ENCODE measurements at places on chromosomes 5 and 9.

GRCh38 chr9:128495296-128495695, 9.2 kb upstream of the GLE1 start:
- DNase-seq: no peak

DNA sequence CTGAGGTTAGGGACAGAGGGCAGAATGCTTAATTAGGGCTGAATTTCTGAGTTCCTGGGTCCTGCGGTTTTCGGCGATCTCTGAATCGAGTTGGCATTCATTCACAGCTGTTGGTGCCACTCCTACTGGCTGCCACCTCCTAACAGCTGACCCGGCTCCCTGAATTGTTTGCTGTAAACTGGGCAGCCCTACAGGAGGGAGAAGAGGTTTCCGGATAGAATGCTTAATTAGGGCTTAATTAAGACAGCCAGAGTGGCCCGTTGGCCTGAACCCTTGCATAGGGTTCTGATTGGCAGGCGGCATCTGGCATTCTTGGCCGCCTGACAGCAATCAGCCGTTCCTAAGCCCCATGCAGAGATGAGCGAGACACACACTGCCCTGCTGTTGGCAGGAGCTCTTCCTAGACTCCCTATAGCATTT, 25.7 kb downstream of the FRMPD1 start:
- DNase-seq: no peak

GRCh38 chr5:22593592-22593991, 259.6 kb downstream of the CDH12 start:
- DNase-seq: no peak

DNA sequence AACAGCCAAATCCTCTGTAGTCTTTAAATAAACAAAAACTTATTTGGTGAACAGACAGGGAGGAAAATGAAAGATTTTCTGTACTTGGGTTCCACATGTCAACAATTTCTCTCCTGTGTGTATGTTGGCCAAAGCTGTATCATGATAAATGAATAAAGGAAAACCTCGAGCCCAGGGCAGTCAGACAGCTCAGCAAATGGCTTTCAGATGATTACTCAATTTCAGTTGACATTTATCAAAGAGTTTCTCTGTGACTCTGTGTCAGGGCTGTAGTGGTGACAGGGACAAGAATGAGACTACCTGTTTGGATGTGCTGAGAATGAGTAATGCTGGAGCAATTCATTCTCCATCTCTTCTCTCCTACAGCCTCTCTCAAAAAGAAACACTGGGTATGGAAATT, 45.7 kb upstream of the PTGS1 start:
- DNase-seq: no peak

- DNase-seq: no peak
These were observed 313.8 kb downstream of the ARRDC3 start for GRCh38 chr5:91069364-91069763.

- DNase-seq: no peak
These were observed 20.8 kb downstream of the ZNF366 start for GRCh38 chr5:72486371-72486770.

DNA sequence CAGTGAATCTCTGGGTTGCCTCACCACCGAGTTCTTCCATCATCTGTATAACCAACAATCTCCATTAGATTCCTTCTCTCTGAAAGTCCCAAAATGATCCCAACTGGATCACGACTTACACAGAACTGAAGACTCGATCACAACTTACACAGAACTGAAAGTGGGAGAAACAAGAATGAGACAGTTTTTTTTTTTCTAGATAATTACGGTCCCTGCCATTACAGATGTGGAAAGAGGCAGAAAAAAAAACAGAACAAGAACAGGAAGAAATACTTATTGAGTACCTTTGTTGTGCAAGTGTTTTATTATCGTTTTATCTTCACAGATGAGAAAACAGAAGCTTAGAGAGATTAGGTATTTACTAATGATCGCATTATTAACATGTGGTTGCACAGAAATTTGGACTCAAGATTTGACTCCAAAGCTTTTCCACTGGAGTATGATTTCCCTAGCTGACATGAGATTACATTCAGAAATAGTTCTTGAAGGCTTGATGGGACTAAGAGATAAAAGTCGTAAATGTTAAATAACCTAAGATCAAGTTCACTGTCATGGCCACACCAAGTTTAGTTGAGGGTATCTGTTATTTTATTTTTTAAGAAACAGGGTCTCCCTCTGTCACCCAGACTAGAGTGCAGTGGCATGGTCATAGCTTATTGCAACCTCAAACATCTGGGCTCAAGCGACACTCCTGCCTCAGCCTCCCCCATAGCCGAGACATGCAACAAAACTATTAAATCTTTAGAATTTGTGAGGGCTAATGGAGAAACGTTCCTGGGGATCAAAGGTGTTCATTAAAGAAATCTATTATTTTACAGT, 8.9 kb downstream of the PLK2 start:
- DNase-seq: no peak

DNA sequence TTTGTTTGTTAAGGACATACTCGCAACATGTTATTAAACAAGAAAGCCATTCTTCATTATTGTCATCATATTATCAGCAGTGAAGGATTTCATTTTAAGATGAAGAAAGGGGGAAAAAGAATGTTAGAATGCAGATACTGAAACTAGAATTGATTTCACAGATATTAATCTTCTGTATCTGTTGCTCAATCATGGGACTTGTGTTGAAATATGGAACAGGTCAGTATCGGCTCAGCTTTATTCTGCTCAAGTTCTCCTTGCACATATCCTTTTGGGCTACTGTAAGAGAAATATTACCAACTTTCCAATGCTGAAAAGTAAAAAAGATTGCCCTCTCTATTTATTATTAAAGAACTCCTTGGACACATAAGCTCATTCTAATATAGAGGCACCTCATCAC, 13.8 kb upstream of the ANXA1 start:
- DNase-seq: no peak

- DNase-seq: no peak
These were observed 5.9 kb downstream of the FBN2 start for GRCh38 chr5:128532127-128532526.

GRCh38 chr9:109035684-109036423, 22.6 kb upstream of the CTNNAL1 start:
- DNase-seq: peak; percentile 52

GRCh38 chr5:31613651-31614050, 25.3 kb upstream of the PDZD2 start:
- DNase-seq: no peak

GRCh38 chr5:135156337-135156714, 122.3 kb upstream of the PITX1 start:
- no peak for DNase-seq

DNA sequence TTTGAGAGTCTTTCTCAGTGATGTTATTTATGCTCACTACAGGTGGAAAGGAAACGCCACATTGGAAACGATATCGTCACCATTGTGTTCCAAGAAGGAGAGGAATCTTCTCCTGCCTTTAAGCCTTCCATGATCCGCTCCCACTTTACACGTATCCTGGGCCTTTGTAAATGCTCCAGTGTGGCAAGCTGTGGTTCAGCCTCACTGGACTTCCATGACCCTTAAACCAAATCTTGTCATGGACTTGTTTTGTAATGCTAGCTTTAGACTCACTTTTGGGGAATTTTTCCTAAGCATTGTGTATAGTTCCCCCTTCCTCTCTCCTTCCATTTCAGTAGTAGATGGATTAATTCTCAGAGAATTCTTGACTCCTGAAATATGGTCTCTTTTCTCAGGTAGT, 60.9 kb upstream of the SLC2A8 start:
- no peak for DNase-seq

DNA sequence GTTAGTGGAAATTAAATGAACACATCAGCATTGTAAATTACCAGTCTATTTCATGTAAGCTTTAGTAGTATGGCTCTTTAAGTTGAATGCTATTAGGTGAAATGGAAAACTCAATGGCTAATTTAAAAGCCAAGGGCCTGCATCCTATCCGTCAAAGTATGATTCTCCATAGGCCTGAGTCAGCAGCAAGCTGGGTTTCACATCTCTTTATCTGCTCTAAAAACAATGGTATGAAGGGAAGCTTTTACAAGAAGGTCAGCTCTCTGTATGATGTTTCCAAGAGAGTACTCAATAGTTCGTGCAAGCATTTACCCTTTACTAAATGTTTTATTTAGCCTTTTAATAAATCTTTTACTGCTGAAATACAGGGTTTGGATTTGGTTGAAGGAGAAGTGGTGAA, 62.8 kb downstream of the MAP1B start:
- DNase-seq: no peak

DNA sequence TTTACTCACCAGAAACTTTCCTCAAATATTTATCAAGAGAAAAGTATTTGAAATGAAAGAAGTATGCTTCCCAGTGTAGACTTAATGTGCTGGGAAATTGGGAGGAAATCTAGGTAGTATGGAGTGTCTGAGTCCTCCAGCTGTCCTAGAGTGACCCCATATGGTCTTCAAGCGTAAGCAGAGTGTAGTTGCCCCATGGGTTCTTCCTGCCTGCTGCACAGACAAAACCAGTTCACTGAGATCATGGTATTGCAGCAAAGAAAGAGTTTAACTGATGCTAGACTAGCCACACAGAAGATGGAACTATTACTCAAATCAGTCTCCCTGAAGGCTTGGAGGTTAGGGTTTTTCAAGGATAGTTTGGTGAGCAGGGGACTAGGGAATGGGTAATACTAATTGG, 114.9 kb upstream of the PRLR start:
- no peak for DNase-seq

DNA sequence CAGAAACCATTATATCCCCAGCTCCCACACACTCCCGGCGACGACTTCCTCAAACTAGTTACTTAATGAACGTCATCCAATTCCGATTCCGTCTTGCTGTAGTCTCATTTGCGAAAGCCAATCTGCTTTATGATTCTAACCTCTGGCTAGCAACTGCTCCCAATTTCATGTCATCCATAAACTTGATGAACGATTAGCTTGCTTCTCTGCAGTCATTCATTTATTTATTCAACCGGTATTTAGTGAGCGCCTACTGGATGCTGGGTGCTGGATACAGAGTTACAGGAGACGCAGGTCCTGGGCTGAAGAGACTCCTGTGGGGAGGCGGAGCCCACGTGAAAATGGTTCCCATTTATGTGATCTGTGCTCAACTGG, 46.2 kb downstream of the TSPAN17 start:
- no peak for DNase-seq

GRCh38 chr9:96554801-96555566, 64.7 kb downstream of the CDC14B start:
- peak; percentile 57 for DNase-seq

DNA sequence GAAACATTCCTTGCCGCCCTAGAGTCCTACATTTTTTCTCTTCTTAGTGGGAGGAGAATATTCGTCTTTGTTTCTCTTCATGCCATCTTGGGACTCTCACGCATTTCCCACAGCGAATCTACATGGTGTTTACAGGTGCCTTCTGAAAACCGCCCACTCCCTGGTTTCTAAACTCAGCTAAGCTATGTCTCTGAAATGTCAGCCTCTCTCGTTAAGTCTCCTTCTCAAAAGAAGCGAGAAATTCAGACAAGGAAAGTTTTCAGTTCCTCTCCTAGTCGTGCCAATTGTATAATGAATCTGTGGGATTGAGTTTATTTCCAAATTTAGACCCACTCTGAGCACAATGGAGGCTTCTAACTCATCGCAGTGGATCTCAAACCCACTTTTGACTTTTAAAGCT, 186.8 kb upstream of the NFIB start:
- no peak for DNase-seq

GRCh38 chr5:53211799-53212198, 102.2 kb upstream of the MOCS2 start:
- peak; percentile 81 for DNase-seq

All from brain microvascular endothelial cell (primary cell).